ENCODE measurements at places on chromosomes 5 and 9.
A peak's percentile ranks its signal among the peaks of the same experiment; 100 is the strongest.

DNA sequence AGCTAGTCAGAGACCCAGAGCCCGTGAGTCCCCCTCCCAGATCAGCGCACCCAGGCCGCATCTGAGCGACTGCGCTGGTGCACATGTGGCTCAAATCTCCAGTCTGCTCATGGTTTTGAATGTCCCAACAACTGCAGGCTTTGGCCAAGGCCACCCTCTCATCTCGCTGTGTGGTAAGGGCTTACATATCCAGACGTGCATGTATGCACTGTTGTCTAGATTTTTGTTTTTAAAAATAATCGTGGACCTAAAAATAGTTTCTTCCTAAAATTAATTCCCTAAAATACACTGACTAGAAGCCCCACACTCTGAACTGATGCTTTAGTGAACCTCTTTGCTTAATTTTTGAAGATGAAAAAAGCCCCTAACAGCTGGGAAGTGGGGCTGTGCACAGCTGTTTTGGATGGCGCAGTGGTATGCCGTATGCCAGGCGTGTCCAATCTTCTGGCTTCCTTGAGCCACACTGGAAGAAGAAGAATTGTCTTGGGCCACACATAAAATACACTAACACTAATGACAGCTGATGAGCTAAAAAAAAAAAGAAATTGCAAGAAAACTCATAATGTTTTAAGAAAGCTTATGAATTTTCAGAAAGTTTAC, 143.0 kb upstream of the LHFPL2 start:
- DNase-seq, result no peak

- DNase-seq, result no peak
Observed at GRCh38 chr5:110923971-110924370, 147.5 kb upstream of the TSLP start.

DNA sequence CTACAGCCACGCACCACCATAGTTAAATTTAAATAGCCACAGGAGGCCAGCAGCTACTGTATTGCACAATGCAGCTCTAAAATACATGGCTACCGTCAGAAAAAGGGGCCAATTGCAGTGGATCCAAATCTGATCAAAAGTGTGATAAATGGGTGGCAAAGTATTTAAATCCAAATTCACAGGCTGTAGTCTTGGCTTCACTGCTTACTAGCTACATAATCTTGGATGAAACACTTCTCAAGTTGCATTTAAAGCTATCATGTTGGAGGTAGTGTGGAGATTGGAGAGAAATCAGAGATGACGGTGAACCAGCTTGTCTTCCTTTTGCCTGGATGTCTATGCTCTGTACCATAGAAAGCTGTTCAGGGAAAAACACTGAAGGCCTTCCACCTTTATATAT, 24.0 kb upstream of the SLC44A1 start:
- DNase-seq, result no peak

- no peak for DNase-seq
Observed at GRCh38 chr5:14486996-14487896, 94.3 kb upstream of the OTULINL start.

- DNase-seq, result peak; percentile 66
Observed at GRCh38 chr9:83219154-83219923, 156.4 kb upstream of the RASEF start.

DNA sequence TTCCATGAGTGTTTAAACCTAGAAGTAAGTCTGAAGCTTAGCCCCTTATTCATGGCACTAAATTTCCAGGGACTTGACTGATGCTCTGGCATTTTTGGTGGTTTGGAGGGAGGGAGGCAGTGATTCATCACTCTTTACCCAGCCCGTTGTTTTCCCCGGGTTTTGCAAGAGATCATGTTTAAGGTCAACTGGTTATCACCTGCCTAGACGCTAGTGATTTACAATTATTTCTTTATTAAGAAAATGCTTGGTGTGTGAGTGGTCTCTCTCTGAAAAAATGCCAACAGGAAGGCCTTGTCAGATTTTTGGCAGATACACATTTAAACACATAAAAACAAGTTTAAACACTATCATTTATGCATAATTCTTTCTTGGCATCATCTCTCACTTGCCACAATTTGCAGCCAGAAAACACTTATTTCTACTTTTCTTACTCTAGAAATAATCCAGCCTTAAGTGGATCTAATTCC, 737.9 kb upstream of the ZNF608 start:
- peak; percentile 3 for DNase-seq

DNA sequence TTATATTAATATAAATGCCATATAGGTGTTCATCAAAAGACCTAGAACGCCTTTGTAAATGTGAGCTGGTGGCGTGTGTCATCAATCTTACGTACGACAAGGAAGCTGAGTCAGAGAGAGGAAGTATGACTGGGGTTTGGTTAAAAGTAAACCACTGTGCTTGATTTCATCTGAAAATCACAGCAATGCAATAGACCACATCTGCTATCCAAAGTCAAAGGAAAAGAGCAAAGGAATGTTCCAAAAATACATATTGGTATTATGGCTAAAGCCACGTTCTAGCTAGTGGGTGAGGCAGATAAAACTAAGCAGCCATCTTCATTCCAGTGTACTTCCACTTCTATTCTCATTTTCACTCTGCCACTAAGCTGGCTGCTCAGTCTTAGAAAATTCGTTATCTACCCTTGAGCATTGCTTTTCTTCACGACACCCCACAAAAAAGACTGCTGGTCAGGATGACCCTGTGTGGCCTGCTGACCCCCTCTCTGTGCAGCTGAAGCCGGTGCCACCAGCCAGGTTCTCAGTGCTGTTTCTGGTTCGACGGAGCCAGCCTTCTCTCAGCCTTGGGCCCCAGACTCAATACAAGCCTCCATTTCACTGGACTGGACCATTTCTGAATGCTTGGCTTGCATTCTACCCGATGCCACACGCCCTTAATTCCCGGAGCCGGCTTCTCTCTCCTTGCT, 23.8 kb downstream of the SHC3 start:
- peak; percentile 58 for DNase-seq

- DNase-seq, result peak; percentile 79
Observed at GRCh38 chr9:86946201-86947145, 833 bp downstream of the GAS1 start.

DNA sequence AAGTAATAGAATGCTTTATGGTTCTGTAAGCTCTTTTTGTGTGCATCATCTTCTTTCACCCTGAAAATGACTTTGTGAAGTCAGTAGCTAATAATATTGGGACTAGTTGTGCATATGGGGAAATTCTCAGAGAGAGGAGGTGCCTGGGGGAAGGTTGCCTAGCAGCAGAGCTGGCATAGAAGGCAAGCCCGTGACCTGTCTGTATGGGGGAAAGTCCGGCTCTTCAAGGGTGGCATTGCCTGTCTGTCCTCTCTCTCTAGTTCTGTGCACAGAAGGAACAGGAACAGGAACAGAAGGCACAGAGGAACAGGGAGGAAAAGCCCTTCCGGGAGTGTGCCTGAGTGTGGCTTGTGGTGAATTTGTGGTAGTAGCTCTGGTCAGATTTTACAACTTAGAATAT, 33.1 kb downstream of the SH3GL2 start:
- no peak for DNase-seq

GRCh38 chr5:141934099-141934844, 10.6 kb downstream of the DELE1 start:
- DNase-seq, result peak; percentile 52

DNA sequence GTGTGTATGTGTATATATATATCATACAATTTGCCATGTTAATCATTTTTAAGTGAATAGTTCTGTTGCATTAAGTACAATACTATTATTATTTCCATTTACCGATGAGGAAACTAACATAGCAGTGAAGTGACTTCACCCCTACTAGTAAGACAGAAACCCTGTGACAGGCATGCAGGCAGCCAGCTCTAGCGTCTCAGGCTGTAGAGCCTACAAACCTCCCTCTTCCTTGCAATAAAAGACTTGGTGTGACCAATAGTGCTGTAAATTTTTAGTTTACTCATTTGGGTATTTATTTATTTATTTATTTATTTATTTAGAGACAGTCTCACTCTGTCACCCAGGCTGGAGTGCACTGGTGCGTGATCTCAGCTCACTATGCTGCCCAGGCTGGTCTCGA, 24.7 kb downstream of the FNBP1 start:
- DNase-seq, result no peak

GRCh38 chr5:67147760-67148159, 48.8 kb downstream of the CD180 start:
- DNase-seq, result no peak

- DNase-seq, result peak; percentile 32
Observed at GRCh38 chr9:134778841-134779411, 101.7 kb upstream of the FCN2 start.

DNA sequence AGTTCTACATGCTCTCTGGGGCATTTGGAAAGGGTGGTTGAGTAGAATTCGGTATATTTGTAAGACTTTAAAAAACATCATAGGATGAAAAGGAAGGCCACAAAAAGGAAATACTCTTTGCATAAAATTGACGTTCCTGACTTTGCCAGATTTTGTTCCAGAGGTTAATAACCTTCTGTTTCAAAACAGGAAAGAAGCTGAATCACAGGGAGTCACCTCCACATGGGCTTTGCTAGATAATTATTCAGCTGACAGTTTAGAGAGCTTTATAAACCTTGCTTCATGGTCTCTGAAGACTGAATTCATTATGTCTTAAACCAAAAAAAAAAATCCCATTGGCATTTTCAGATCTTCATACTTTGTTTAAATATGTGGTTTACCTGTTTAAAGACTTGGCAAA, 203.7 kb downstream of the SEMA6A start:
- DNase-seq, result peak; percentile 19

DNA sequence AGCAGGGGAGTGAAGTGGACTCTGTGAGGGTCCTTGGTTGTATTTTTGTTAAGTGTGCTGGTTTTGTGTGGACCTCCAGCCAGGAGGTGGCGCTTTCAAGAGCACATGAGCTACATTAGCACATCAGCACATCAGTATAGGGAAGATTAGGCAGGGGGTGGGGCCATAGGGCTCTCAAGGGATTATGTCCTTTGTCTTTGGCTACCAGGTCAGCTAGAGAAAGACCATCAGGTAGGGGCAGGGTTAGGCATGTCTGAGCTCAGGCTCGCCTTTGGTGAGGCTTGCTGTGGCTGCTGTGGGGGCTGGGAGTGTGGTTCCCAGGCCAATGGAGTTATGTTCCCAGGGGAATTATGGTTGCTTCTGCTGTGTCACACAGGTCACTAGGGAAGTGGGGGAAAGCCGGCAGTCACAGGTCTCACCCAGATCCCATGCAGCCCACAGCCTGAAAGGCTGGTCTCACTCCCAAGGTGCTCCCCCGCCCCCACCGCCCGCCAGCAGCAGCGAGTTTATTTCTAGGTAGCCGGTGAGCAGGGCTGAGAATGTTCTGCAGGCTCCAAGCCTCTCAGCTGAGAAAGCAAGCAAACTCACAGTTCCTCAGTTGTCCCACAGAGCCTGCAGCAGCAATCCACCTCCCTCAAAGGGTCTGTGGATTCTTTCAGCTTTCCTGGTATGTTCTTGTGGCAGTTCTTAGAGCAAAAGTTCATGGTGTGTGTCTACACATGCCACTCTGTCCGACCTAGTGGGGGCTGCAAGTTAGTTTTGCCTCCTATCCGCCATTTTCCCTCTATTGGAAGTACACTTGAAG, 13.7 kb downstream of the OR1J1 start:
- peak; percentile 70 for DNase-seq

DNA sequence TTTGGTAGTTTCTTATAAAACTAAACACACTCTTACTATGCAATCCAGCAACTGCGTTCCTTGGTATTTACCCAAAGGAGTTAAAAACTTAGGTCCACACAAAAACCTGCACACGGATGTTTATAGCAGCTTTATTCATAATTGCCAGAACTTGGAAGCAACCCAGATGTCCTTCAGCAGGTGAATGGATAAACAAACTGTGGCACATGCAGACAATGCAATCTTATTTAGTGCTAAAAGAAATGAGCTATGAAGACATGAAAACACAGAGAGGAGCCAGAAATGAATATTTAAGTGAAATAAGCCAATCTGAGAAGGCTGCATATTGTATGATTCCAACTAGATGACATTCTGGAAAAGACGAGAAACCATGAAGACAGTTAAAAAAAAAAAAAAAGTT, 10.7 kb downstream of the WNK2 start:
- DNase-seq, result no peak

GRCh38 chr5:148391422-148391821, 7.7 kb downstream of the FBXO38 start:
- DNase-seq, result peak; percentile 15

DNA sequence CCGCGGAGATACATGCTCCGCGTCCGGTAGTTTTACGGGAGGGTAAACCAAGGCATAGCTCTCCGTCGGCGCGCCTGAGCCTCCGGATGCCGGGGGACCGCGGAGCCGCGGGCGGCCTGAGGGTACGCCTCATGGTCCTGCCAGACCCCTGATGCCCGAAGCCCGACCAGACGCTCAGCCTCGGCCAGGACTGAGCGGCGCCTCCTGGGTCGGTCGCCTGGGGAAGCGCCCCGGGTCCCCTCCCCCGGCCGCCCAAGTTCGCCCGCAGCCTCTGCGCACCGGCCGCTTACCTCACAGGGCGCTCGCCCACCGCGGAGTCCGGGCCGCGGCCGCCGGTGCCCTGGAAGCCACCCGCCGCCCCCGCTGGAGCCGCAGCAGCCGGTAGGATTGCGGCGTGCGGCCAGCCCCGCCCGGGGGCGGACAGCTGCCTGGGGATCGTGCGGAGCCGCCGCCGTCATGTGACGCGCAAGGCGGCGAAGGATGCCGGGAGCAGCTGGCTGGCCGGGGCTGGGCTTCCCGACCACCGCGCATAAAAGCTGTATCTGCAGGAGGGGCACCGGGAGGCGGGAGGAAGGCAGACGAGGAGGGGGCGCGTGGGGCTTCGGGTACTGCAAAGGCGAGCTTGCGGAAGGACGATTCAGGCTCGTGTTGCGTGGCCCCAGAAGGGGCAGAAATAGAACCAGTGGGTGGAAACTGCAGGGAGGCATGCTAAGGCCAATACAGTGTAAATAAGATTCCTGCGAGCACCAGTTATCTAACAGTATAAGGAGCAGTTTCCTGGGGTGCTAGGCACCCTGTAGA, at the start of gene FBXO10:
FBXO10 (minus strand) TSS at position 460 of the 801 bp plus-strand sequence. CDS start 34,612 bp downstream, outside the sequence.
- DNase-seq, result peak; percentile 73

GRCh38 chr5:154575546-154576428, 97.8 kb upstream of the HAND1 start:
- peak; percentile 19 for DNase-seq

DNA sequence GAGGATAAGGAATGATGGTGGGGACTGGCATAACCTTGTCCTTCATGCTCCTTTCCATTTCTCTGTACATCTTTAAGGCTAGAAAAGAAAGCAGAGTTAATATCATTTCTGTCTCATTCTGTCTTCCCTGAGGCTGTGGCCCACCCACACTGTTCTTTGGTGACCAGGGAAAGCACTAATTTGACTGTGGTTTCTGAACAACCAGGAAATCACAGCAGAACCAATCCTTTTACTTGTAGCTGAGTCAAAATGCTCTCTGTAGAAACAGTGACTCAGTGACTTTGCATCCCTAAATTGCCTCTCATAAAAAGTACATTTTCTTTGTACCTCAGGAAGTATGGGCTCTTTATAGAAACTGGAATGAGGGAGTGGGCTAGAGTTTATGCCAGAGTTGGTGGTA, 28.1 kb downstream of the IL33 start:
- no peak for DNase-seq

DNA sequence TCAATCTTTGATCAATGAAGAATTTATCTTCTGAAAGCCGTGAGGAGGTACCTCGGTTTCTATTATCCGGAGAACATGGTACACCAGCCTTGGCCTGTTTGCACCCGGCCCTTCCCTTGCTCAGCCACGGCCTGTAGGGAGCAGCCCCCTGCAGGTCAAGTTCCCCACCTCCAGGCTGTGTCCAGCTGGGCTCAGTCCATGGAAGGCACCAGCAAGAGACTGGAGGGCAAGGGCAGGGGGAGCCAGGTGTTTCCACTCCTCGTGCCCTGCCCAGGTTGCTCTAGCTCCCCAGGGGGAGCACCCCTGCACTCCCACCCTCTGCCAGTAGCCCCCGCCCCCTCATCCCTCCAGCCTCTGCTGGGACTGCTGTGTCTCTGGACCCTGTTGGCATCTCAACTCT, 87.3 kb upstream of the ADAMTS2 start:
- DNase-seq, result no peak

- peak; percentile 48 for DNase-seq
Observed at GRCh38 chr5:159878988-159879471, 37.3 kb upstream of the ADRA1B start.

Data from hematopoietic multipotent progenitor cell treated with erythropoietin and hydrocortisone succinate and interleukin-3 and kit ligand, for 4 days (in vitro differentiated cells).